NCI-H524 treated with DMSO at 0.1 percent for 48 hours (cell line): ENCODE measurements at places on chromosomes 7 and 10.

GRCh38 chr10:31975157-31975765, 46.6 kb upstream of the ARHGAP12 start:
- no peak for DNase-seq

DNA sequence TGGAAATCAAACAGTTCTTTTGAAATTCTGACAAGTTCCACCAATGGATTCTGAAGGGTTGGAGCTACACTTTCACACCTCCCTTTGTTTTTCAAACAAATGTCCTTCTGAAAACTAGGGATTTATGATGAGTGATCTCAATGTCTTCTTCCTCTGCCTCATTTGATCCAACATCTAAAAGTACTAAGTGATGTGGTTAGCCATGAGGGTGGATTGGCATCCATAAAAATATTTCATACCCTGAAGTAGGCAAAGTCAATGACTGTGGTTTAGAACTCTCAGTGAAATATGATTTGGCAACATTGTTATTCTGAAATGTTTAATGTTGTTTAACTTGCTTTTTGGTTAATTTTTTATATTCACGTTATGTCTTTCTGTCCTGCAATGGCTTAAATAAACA, 136.9 kb downstream of the MBL2 start:
- DNase-seq, result no peak

GRCh38 chr7:70772891-70773290, 359.1 kb upstream of the GALNT17 start:
- no peak for DNase-seq

GRCh38 chr7:141203586-141203985, 129.7 kb downstream of the TMEM178B start:
- DNase-seq, result no peak
